Astrocyte of the hippocampus (primary cell): ENCODE measurements at places on chromosomes 3 and 15.

GRCh38 chr15:72179950-72180581, 17.5 kb downstream of the GRAMD2A start:
- DNase-seq: peak; percentile 59

- no peak for DNase-seq
These were observed 70.3 kb downstream of the LYSMD4 start for GRCh38 chr15:99662903-99663302.

DNA sequence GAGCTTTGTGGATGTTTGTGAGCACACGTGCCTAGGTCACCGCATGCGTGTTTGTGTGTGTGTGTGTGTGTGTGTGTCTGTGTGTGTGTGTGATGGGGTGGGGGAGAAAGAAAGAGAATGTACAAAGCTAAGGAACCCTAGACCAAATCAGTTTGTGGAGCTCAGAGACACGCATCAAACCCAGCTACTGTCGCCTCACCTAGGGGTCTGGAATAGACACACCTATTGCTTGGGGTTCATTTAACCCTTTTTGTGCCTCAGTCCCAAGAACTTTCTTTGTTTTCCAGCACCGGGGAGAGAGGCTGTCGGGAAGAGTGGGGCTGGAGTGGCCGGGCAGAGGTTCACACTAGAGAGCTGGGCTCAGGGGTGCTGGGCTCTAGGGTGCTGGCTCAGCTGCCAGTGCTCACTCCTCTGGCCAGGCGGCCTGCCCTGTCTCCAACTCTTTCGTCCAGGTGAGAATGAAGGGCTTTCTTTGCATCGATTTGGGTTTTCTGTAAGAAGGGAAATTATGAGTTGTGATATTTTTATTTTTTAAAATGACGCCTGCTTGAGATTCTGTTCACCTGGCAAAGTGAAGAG, 221.6 kb downstream of the MEIS2 start:
- DNase-seq: no peak

- DNase-seq: peak; percentile 81
These were observed 3.3 kb downstream of the ANKRD63 start for GRCh38 chr15:40279437-40280141.

DNA sequence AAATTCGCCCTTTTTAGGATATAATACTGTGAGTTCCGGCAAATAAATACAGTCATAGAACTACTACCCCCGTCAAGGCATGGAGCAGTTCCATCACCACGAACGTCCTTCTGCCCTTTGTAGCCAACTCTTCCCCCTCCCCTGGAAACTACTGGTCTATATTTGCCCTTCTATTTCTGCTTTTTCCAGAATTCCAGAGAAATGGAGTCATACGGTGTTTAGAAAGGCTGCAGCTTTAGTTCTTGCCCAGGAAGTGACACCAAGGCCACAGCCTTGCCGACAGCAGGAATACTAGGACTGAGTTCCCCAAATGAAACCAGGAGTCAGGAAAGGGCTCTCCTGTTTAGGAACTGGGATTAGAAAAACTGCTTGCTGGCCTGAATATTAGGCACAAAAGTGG, 291.2 kb downstream of the FAM43A start:
- DNase-seq: peak; percentile 13

GRCh38 chr3:186653984-186654383, 11.8 kb upstream of the HRG start:
- DNase-seq: no peak

- DNase-seq: no peak
These were observed 77.5 kb downstream of the ESYT3 start for GRCh38 chr3:138511945-138512344.

DNA sequence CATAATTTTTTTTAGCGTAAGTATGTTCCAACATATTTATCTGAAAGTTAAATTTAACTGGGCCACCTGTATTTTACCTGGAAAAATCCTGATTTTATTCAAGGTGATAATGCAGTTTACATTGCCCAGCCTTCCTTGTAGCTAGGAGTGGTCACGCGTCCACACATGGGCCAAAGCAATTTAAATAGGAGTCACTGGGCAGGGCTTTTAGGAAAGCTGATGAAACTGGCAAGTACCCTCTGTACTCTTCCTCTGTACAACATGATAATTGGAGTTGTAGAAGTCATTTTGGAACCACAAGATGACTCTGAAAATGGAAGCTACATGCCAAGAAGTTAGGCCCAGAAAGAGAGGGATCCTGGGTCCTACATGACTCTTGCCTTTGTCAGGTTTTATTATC, 9.5 kb downstream of the BTD start:
- DNase-seq: no peak

DNA sequence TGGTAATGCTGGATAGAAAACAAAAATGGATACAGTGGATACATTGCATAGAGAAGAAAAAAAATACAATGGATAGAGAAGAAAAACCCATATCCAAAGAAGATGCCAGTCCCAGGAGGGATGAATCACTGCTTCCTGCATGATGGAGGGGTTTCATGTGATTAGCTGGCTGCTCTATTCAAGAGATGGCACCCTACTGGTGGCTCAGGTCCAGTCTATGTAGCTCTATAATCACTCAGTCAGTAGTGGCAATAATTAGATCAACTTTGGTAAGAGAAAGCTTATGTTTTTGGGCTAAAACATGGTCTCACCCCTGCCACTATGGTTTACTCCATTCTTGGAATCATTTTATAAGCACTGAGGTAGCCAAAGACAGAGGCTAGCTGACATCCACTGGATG, 33.7 kb upstream of the NOX5 start:
- DNase-seq: no peak

GRCh38 chr15:88982304-88982945, 69.2 kb upstream of the MFGE8 start:
- DNase-seq: peak; percentile 61

GRCh38 chr3:66048051-66048395, 9.3 kb upstream of the MAGI1 start:
- no peak for DNase-seq

DNA sequence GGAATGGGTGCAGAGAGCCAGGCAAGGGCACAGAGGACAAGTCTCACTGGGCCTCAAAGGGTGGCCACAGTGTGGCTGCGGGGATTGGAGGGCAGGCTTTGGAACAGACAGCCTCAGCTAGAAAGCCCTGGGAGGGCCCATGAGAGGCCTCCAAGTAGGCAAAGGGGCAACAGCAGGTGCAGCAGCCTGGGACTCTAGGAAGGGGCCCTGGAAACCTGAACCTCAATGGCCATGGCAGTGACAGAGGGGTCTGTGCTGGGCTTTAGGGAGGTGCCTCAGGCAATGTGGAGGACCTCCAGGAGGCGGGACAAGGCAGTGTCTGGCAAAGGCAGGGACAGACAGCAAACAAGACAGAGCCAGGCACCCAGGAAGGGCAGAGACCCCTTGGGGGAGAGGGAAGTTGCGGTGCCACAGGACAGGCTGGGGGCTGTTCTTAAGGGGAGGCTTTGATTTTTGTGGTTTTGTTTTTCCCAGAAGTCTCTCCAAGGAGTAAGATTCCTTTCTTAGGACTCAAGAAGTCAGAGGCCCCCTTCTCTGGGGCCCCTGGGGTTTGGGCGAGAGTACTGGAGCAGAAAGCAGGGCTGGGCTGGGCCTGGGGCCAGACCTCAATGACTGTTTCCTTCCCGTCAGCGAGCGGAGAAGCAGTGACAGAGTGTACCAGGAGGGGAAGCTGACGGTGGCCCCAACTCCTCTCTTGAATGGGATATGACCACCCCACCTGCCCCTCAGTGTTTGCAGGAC, 9.7 kb downstream of the STOML1 start:
- peak; percentile 97 for DNase-seq

DNA sequence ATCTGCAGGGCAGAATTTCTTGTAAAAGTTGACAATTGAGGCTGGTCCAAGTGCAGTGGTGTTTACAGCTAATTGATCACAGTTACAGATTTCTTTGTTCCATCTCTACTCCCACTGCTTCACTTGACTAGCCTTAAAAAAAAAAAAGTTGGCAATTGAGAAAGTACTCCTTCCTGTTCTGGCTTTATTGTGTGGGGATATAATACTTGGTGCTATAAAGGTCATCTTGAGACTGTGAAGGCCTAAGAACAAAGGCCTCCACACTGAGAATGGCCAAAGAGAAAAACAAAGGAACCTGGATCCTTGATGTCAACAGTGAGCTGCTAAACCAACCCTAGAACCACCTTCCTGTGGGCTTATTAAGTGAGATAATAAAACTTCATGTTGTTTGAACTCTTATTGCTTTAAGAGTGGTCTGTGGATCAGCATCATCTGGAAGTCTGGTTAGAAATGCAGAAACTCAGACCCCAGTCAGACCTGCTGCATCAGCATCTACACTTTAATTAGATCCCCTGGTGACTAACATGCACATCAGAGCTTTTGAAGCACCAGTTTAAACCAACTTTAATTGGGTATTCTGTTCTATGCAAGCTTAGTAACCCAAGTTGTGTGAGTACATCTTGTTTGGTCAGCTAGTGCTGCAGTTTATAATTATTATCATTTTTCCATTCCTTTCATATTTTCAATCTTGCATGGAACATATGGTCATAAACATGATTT, 55.2 kb downstream of the TMOD3 start:
- peak; percentile 37 for DNase-seq

DNA sequence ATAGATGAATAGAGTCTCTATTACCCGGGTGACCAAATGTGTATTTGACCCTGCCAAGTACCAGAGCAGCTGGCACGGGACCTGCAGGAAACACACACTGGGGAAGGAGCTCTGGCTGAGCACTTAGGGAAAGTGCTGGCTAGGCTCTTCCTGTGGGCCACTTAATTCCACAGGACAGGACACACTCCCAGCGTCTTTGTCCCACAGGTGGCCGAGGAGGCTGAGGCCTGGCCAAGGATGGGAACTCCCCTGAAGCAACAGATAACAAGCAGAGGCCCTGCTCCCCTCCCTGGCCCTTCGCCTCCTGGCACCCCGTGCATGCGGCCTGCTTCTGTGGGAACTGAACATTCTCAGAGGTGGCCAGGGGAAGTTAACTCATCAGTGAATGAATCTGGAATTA, 180.8 kb downstream of the ATP10A start:
- peak; percentile 42 for DNase-seq

DNA sequence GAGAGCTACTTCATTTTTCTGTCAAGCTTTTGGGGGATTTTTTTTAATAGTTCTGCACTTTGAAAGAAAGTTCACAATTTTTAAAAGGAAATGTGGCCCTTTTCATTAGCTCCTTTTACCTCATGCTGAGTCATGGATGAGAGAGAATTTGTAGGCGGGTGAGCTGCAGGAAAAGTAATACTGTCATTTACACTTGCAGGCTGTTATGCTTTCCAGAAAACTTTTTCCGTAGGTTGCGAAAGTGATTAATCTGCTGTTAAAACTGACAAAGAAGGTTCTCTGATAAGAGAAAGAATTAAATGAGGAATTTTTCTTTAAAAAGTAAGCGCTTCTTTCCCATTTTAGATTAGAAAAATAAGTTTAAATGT, 430.2 kb downstream of the LPP start:
- peak; percentile 68 for DNase-seq

- no peak for DNase-seq
These were observed 31.9 kb downstream of the SLMAP start for GRCh38 chr3:57787867-57788623.

DNA sequence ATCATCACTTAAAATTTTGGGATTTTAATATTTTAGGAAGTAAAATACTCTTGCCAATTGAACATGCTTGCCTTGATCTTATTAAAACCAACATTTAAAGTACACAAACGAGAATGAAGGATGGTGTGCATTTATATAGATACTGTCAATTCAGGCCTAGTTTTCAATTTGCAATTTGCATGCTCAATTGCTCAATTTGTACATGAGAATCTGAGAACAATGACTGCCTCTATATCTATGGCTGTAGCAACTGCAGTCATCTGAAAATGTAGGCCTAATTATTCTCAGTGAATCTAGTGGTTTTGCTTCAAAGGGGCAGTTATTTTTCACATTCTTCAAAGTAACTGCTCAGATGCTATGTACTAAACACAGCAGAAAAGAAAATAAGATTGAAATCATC, 18.8 kb downstream of the ZBBX start:
- DNase-seq: no peak

GRCh38 chr3:129616713-129617112, 10.2 kb upstream of the PLXND1 start:
- no peak for DNase-seq

- peak; percentile 79 for DNase-seq
These were observed 163.4 kb upstream of the NUDT16 start for GRCh38 chr3:131218196-131218595.

GRCh38 chr3:52231502-52232278, 6.2 kb upstream of the TLR9 start:
- DNase-seq: peak; percentile 69

DNA sequence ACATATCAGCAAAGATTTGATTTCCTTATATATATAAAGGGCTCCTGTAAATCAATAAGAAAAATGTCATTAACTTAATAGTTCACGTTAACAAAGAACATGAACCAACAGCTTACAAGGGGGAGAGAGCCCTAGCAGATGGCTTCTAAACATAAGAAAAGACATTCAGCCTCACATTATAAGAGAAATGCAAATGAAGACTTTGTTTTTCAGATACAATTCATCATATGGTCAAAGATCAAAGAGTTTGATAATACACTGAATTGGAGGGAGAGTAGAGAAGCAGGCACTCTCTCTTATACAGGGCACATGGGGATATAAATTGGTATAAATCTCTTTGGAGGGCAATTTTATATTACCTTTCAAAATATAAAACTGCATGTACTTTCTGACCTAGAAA, 21.1 kb downstream of the RBP2 start:
- no peak for DNase-seq

DNA sequence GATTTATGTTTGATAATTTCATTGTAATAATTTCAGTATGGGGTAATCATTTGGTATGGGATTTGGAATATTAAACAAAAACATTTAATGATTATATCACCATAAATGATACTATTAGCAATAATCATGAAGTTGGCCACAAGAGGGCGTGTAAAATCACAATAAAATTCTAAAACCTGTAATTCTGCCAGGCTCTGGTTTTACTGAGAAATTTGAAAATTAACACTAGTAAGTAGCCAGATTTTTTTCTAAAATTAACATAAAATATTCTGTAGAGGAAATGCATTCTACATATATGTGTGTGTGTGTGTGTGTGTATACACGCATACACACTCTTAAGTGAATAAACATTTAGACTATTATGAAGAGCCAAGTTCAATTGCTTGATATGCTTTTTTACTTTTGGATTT, 40.5 kb downstream of the FEZF2 start:
- peak; percentile 50 for DNase-seq

GRCh38 chr3:152835601-152836102, 721 bp downstream of the P2RY1 start:
- no peak for DNase-seq
